NCI-H2029 (cell line): ENCODE measurements at places on chromosomes 12 and 14.

DNA sequence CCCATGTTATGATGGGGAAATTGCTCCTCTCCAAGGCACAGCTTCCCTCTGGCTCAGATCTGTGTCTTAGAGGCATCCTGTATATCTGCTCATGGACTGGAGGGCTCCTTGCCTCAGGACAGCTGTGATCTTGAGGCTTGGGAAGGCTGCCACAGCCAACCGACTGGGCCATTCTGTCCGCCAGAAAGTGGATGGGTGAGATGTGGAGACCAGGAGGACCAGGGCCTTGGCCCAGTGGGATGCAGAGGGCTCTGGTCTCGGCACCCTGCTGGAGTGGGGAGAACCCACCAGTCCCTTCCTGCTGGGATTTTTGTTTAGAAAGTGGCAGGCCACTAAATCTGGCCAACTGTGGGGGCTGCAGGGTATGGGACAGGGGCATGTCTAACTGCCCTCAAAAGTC is 148.6 kb downstream of the CALM1 start:
- no peak for DNase-seq

- DNase-seq: no peak
Observed at GRCh38 chr14:93880021-93880820, 46.9 kb upstream of the FAM181A start.

DNA sequence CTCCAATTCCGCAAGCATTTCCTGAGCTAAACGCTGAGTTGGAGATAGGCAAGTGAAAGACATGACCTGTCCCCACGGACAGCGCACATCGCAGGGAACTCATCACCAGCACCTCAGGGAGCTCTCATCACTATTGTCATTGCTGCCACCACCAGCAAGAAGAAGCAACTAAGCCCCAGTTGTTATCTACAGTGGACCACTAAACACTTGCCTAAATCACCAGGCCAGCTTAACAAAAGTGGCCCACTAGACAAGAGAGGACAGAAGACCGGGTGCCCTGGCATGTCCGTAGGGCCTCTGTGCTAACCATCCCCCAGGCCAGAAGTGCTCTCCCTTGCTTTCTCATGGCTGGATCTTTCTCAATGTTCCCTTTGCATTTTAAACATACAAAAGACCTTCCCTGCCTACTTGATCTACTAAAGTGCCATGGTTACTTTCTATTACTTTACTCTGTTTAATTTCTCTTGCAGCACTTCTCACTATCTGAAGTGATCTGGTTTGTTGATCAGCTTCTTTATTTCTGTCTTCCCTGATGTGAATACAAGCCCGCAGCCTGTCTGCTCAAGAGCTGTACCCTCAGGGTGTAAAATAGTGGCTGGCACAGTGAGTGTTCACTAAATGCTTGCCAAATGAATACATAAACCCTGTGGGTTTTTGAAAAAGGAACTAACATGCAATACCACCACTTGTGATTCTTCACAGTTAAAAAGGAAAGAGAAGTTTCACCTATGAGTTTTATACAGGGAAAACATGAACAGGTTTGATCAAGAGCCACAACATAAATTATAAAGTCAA is 60.9 kb upstream of the RFLNA start:
- no peak for DNase-seq

GRCh38 chr12:128825835-128826234 is 2.1 kb upstream of the SLC15A4 start:
- DNase-seq: no peak

DNA sequence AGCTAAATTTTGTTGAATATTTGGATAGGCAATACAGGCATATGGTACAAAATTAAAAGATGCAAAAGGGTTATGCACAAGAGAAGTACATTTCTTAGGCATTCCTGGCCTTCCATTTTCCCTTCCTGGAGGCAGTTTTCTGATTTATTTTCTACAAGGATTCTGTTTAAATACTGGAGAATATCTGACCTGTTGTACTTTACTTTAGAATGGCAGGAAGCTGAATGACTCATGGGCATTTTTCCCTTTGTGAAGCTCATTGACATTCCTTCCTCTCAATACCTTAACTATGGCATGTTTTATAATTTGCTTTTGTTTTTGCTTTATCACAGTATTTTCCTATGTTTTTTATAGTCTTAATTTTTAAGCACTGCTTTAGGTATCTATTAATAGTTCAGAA is 62.7 kb downstream of the RCOR1 start:
- DNase-seq: no peak

DNA sequence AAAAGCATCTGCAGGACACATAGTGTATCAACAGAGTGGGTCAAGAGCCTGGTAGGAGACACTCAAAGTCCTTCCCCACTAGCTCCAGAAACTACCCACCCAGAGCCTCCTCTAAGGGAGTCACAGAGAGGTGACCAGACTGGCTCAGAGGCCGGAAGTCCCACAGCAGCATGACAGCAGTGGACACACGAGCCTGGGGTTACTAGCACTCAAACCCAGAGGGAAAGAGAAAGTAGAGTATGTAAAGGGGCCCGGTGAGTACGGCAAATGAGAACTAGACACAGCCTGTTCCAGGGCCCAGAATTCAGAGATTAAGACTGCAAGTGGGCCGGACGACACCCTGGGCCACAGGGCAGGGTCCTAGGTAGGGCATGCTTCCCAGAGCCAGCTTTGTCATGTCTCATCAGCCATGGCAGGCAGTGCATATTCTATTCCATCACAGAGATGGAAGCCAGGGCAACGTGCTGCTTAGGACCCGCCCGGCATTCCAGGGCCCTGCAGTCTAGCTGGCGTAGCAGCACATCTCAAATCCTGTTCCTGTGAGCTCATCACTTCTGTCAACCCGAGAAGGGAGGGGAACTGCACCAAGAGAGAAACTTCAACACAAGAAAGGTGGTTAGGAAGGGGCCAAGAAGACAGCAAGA is 4.2 kb downstream of the IFFO1 start:
- no peak for DNase-seq

DNA sequence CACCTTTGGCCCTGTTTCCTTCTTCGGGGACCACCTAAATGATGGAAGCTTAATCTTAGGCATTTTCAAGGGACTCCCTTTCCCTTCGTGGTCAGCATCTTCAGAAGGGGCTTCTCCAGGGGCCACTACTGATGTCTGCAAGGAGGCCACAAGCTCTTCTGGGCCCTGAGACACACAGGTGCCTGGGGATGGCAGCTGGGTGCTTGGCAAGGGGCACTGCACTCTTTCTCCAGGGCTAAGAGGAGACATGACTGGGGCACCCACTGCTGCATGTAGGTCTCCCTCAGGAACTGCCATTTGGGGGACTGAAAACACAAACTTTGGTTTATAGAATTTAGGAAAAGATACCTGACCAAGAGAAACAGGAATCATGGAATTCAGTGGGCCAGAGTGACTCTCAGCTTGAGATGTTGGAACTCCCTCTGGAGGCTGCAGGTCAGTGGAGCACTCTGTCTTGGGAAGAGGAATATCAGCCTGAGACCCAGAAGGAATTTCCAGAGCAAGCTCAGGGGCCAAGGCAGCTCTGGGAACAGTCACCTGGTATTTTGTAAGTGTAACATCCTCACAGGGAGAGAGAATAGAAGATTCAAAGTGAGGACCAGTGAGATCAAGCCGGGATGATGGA is 16.0 kb downstream of the PLD4 start:
- DNase-seq: no peak

GRCh38 chr12:132306885-132307191 is 22.6 kb downstream of the GALNT9 start:
- no peak for DNase-seq

DNA sequence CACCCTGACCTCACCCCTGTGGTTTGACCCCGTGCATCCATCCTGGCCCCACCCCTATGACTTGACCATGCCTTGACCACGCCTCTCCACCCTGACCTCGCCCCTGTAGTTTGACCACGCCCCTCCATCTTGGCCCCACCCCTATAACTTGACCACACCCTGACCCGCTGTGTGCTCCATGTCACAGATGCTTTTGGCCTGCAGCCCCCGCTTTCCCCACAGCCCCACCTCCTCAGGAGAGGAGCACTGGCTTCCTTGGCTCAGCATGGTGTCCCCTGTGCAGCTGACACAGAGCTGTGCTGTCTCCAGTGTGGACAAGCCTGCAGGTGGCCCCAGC is 269.9 kb upstream of the SFSWAP start:
- DNase-seq: no peak

DNA sequence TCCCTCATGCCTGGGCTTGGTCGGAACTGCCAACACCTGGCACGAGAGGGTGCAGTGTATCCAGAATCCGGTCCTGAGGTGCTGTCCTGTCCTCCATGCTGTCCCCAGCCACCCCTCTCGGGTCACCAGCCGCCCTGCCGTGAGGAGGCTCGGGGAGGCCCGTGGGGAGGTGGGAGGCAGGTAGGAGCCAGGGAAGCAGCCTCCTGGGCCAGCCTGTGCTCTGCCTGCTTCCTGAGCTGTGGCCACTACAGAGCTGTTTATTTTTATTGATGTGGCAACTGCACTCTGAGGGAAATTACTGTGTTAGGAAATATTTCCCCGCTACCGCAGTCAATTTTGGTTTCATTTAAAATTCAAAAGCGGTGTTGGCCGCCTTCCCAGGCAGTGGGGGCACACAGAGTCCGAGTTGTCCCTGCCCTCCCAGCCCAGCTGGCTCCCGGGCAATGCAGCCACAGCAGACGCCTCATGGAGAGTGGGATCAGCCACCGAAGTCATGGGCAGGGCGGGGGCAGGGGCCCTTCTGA is 18.3 kb downstream of the NOC4L start:
- no peak for DNase-seq

GRCh38 chr14:70919774-70920173 is 12.5 kb downstream of the PCNX1 start:
- DNase-seq: no peak
